ENCODE measurements at places on chromosomes 13 and 19.

DNA sequence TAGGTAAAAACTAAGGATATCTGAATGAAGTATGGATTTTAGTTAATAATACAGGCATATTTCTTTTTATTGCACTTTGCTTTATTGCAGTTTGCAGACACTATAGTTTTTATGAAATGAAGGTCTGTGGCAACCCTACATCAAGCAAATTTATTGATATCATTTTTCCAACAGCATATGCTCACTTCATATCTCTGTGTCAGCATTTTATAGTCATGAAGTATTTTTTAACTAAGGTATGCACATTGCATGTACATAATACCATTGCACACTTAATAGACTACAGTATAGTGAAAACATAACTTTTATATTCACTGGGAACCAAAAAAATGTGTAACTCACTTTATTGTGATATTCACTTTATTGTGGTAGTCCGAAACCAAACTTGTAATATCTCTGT, 236.3 kb downstream of the SUCLA2 start:
- no peak for DNase-seq

GRCh38 chr19:5594521-5594950, 26.8 kb upstream of the TINCR start:
- no peak for DNase-seq

- no peak for DNase-seq
These were observed 9.6 kb upstream of the NUMBL start for GRCh38 chr19:40700083-40700482.

DNA sequence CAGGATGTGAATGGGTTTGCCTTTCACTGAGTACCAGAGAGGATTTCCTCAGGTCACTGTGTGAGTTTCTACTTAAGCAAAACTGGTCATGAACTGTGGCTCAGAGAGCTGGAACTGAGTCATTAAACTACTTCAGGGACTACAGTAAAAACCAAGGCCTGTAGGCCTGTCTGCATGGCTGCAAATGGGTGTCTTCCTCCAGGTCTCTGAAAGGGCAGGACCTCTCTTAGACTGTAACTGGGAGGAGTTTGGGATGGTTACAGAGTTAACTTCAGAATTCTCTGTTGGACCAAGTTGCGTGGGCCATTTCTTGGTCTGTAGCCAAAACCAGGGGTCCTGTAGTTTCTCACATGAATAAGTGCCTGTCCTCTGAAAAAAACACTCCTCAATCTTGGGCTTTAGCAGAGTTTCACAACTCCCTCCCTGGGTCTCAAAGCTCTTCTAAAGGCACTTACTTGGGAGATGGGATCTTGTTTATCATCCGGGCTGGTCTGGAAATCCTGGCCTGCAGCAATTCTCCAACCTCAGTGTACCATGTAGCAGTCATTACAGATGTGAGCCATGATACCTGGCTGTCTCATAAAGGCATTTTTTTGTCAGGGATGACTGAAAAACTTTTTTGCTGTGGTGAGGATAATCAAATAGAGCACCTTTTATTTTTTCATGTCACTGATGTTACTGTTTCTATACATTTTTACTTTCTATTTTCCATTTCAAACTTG, 19.7 kb downstream of the ZNF714 start:
- no peak for DNase-seq

GRCh38 chr19:39154100-39154628, 28.6 kb downstream of the PAK4 start:
- DNase-seq: no peak

DNA sequence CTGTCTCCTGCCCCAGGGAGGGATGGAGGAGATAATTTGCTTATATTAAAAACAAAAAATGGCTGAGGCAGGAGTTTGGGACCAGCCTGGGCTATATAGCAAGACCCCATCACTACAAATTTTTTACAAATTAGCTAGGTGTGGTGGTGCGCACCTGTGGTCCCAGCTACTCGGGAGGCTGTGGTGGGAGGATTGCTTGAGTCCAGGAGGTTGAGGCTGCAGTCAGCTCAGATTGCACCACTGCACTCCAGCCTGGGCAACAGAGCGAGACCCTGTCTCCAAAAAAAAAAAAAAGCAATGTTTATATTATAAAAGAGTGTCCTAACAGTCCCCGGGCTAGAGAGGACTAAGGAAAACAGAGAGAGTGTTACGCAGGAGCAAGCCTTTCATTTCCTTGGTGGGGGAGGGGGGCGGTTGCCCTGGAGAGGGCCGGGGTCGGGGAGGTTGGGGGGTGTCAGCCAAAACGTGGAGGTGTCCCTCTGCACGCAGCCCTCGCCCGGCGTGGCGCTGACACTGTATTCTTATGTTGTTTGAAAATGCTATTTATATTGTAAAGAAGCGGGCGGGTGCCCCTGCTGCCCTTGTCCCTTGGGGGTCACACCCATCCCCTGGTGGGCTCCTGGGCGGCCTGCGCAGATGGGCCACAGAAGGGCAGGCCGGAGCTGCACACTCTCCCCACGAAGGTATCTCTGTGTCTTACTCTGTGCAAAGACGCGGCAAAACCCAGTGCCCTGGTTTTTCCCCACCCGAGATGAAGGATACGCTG, 184.0 kb downstream of the KDM4B start:
- no peak for DNase-seq

DNA sequence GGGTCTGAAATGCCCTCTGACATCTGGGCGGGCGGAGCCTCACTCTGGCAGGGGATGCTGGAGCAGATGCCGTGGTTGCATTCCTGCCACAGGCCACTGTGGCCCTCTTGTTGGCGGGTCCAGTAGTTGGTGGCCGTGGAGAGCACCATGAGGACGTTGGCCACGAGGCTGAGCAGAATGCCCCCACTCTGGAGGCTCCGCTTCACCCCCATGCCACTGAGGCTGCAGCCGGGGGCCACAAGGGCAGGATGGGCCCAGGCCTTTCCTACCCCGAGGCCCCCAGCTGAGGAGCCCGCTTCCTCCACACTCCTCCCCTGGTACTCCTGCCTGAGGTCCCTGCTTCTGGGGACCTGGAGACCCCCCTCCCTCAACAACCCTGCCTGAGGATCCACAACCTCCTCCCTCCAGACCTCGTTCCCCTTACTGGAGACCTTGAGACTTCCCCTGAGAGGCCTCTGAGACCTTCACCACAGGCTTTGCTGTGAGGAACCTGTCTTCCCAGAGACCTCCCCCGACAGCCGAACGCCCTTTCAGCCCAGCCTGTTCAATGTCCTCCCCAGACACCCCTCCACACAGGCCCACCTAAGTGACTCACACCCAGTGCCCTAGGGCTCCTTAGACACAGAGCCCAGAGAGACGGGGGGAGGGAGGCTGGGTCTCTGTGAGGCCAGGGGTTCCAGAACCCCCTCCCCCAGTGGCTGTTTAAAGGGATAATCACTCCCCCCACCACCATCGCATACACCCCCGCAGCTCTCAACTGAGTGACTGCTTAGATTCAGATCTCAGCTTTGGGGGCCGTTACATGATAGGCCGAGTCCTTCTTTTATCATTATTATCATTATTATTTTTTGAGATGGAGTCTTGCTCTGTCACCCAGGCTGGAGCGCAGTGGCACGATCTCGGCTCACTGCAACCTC, at the start of gene CLDND2:
Gene CLDND2 (minus strand): TSS at position 638 of the 917 bp plus-strand sequence. CDS start 426 bp downstream, at position 212.
- DNase-seq: peak; percentile 37

DNA sequence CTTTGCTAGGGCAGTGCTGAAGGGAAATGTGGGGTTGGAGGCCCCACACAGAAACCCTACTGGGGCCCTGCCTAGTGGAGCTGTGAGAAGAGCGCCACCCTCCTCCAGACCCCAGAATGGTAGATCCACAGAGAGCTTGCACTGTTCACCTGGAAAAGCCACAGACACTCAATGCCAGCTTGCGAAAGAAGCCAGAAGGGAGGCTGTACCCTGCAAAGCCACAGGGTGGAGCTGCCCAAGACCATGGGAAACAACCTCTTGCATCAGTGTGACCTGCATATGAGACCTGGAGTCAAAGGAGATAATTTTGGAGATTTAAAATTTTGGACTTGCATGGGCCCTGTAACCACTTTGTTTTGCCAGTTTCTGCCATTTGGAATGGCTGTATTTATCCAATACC, 615.4 kb upstream of the MIR17HG start:
- no peak for DNase-seq

GRCh38 chr13:38787550-38787949, 100.7 kb downstream of the FREM2 start:
- no peak for DNase-seq

- DNase-seq: no peak
These were observed 37.6 kb upstream of the CD177 start for GRCh38 chr19:43315851-43316250.
